Left renal pelvis (tissue), 4 donors: ENCODE measurements at places on chromosomes 12 and 14.

GRCh38 chr14:23538050-23538718, 13.4 kb downstream of the ZFHX2 start:
- no peak for DNase-seq

DNA sequence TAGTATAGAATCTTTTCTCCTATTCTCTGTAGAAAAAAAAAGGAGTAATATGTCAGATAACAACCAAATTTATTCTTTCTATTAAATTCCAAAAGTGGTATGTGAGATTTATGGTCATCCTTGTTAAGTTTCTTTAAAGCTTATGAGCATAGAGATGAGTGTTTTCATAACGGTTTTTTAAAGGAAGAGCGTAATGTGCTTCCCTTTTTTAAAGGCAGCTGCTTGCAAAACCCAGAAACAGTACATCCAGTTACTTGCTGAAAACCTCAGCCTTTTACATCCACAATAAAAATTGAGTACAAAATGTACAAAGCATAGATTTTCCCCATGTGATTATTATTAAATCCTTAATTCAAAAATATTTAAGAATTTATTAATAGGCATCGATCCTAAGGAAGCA, 53.6 kb upstream of the CD163 start:
- no peak for DNase-seq

DNA sequence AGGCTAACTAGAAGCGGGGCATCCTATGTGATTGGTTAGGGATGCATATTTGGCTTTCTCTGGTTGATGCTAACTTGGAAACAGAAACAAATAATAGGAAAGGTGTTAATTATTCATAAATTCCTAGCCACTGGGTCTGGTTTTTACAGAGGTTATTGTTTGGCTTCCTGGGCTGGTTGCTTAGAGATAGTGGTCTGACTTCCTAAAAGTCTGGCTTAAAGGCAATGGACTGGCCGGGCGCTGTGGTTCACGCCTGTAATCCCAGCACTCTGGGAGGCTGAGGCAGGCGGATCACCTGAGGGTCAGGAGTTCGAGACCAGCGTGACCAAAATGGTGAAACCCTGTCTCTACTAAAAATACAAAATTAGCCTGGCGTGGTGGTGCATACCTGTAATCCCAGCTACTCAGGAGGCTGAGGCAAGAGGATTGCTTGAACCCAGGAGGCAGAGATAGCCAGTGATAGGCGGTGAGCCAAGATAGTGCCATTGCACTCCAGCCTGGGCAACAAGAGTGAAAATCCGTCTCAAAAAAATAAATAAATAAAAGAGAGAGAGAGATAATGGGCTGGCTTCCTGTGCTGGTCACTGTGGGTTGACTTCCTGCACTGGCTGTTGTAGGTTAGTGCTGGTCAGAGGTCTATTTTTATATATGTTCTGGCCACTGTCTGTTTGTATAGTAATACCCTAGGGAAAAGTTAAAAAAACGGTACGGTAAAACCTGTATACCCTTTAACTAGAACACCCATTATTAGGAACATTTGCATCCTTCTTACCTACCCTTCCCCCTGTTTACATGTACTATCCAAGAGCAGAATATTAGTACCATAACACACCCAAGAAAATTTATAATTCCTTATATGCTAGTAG, 24.1 kb downstream of the OR6S1 start:
- no peak for DNase-seq

- DNase-seq: no peak
These were observed 8.6 kb downstream of the ISCU start for GRCh38 chr12:108570743-108571608.

- DNase-seq: no peak
These were observed 119.0 kb upstream of the ATP2B1 start for GRCh38 chr12:89827592-89827991.

DNA sequence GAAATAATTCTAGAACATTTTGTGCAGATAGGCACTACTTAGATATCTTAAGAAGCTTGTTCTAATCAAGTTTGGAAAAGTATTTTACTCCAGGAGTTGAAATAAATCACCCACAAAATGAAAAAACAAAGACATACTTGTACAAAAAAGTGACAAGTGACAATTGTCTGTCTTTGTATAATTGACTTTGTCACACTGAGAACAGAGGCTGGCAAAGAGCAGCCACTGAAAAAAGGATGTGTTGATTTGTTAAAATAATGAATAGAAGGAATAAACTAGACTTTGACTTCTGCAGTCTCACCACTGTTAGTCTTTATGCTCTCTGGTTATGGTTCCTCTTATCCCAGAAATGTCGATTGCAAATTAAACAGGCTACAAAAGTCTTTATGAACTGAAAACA, 77.6 kb downstream of the PTPRR start:
- DNase-seq: no peak

DNA sequence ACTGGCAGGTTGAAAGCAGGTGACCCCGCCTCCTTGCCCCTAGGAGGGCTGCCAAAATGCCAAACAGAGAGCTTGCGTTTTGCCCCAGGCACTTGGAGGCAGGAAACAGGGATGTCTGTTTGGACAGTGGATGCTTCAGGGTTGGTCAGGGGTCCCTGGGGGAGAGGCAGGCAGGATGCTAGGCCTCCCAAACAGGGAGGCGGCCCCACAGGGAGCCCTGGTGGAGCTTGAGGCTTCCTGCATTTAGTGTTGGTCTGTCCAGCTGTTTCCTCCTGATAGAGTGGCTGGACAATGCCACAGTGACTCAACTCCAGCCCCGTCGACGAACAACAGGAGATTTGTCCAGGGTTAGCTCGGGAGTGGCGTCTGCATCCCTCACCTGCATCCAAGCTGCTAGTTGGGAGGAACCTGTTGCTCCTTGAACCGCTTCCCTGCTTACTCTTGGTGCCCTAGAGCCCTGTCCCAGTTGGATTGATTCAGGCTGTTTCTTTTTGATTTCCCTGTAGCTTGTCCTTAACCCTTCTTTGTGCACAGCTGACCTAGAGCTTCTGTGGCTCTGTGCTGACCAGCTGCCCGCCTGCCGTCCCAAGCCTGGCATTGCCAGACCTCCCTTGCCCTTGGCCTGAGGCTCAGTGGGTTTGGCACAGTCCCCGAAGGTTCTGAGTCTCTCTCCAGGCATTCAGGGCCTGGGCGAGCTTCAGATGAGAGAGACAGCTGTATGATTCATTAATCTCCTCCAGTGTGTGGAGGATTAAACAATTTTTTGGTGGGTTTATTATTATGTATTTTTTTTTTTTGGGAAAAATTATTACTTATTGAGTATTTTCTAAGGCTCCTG, 45.9 kb downstream of the TSPAN9 start:
- DNase-seq: no peak

DNA sequence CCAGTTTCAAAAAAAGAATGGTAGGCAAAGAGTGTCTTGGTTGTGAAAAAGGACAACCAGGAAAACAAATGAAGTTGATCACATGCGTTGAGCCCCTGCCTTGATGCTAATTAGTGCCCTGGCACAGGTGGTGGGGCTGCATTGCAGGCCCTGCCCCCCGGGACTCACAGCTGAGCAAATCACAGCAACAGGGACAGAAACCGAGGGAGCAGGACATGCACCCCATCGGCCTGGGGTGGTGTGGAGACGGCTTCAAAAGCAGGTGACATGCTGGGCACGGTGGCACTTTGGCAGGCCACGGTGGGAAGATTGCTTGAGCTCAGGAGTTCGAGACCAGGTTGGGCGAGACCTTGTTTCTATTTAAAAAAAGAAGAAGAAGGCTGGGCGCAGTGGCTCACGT, 1.1 kb upstream of the PAPLN start:
- no peak for DNase-seq

DNA sequence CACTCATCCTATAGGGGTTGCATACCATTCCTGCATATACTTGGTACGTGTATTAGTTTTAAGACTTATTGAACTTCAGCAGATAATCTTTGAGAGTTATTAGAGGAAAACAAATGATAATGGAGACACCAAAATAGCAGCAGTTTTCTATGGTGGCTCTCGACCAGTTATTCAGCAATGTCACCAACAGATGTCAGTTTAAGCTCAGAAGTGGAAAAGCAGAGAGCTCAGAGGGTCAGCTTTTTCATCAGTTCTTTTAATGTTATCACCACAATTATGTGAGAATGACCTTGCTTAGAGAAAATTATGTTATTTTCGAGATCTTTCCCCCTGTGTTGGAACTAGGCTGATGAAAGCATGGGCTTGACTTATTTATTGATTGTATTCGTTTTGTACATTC, 32.0 kb downstream of the PTPN11 start:
- DNase-seq: no peak

DNA sequence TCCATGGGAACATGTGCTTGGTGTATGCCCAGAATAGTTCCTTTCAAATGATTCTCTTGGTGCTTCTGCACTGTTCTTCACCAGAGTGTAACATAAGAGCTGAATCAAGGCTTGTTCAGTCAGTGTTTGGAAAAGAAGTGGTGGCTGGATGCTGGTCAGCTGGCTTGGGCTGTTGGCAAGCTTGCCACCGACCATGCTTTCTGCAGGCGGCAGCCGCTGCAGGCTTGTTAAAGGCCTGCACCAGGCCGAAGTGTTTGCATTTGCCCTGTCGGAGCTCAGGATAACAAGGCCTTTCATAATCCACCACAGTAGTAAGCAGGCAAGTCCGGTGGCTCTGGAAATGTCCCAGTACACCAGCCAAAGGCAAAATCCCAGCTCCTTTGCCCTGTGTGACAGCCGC, 26.9 kb downstream of the DAAM1 start:
- no peak for DNase-seq

DNA sequence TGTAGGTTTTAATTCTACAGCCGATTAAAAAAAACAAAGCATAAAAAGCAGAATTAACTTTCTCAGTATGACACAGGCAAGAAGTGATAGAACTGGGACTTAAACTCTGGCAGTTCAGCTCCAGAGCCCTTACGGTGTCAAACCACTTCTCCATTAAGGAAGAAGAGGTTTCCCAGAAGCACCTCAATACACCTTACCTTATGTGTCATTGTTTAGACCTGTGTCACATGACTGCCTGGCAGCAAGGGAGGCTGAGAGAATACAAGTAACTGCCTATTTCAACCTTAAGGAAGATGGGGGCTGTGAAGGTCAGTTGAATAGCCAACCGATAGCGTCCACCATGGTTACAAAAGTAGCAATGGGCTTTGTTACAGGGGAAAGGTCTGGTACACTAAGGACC, 54.6 kb upstream of the ARHGAP5 start:
- no peak for DNase-seq

DNA sequence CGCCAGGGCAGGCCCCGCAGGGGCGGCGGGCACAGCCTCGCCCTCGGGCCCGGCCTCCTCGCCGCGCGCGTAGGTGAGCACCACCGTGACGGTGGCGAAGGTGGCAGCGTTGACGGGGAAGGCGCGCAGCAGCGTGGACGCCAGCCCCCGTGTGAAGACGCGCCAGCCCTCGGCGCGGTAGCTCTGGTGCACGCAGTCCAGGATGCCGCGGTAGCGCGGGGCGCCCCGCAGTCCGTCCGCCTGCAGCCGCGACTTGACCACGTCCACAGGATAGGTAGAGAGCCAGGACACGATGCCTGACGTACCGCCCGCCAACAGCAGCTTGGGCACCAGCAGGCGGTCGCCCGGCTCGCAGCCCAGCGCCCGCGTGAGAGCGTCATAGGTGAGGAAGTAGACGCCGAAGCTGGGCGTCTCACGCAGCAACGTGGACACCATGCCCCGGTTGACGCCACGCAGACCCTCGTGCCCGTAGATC, 13.9 kb downstream of the SLC25A29 start:
- no peak for DNase-seq

DNA sequence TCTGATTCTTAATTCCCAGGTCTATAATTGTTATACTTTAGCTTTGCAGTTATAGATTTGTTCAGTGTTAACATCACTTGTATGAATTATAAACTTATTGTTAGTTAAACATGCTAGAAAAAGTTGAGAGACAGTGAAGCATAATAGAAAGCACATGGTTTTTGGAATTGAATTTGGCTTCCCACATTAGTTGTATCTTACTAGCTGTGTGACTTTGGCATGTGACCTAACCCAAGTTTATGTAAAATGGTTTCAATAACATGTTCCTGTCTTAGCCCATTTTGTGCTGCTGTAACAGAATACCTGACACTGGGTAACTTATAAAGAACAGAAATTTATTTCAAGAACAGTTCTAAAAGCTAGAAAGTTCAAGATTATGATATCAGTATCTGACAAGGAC, 146.3 kb downstream of the PDE3A start:
- DNase-seq: no peak

- DNase-seq: no peak
These were observed 154.0 kb downstream of the KCNA5 start for GRCh38 chr12:5197656-5198055.

DNA sequence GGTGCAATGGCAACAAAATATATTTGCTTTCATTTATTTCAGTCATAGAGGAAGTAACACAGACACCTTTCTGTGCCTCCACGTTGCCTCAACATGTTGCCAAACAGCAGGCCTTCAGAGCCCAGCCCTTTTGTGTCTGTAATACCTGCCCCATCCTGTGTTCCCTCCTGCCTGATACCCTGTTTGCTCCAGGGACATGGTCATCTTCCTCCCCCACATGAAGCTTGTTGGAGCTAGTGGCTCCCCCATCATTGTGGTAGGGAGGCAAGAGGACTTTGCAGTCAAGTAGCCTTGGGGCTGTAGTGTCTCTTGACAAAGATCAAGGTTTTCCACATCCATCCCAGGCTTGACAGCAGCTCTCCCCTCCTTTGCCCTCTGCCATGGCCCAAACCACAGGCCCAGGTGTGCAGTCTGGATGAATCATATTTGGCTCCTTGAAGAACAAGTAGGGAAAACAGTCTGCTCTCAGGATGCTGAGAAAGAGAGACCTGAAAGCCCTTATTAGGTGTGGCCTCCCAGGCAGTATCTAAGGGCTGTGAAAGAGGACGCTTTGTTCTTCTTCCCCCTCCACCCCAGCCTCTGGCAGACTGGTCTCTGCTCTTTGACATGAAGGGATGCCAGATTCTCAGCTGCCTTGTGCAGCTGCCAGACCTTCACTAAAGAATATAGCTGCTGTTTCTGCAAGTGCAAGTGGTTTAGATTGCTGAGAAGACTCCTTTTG, 329.0 kb downstream of the C12orf75 start:
- no peak for DNase-seq

GRCh38 chr14:42428996-42429395, 822.3 kb downstream of the LRFN5 start:
- no peak for DNase-seq

GRCh38 chr14:85762526-85762925, 232.6 kb downstream of the FLRT2 start:
- DNase-seq: no peak

GRCh38 chr12:47721431-47721973, 3.8 kb downstream of the ENDOU start:
- no peak for DNase-seq

GRCh38 chr14:95021588-95021987, 135.7 kb downstream of the DICER1 start:
- no peak for DNase-seq

DNA sequence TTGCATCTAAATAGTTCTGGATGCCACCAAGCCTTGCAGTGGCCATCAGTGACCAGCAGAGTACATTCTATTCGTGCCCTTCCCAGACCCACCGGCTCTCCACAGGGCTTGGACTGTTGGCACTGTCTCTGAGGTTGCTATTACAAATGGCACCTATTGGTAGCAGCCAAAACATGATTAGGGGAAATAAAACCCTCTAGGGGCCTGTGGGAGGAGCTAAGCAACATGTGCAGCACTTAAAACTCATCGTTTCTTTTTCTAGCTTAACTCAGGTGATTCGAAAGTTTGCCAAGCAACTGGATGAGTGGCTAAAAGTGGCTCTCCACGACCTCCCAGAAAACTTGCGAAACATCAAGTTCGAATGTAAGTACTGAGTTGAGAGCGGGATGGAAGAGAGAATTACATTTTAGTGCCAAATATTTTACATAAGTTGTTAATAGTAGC, 65.4 kb upstream of the RIC8B start:
- no peak for DNase-seq
